ENCODE measurements at places on chromosomes 6 and 20.

DNA sequence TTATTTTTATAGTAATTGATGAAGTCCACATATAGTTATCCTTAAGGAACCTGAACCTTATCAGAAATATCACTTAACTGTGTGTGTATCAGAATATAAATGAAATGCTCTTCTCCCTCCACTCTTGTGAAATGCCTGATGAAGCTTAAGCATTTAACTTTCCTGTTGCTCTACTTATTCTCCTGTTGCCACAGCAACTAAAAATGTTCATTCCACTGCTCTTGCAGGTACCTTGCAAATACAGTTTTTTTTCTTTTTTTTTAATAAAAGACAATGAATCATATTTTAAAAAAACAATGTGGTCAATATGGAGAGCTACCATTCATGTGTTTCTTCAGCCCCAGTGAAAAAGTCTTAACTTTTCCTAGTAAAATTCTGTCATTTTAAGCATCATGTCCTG is 210.3 kb downstream of the RFPL4B start:
- no peak for DNase-seq

GRCh38 chr6:131314838-131315237 is 179.6 kb downstream of the AKAP7 start:
- no peak for DNase-seq

DNA sequence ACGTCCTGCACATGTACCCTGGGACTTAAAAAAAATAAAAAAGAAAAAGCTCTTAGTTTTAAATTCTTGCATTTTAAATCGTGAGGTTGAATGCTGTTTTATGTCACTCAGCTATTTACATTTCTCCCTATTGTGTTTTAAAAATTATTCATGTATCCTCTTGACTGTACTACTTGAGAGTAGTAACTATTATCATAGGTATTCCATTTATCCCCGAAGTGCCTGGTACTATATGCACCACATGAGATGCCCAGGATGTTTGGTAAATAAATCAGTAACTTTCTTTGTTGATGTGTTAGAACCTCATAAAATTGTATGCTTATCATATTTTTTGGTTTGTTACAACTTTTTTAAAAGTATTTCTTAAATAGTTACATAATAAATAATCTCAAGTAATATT is 18.4 kb downstream of the MAP3K4 start:
- DNase-seq = no peak

DNA sequence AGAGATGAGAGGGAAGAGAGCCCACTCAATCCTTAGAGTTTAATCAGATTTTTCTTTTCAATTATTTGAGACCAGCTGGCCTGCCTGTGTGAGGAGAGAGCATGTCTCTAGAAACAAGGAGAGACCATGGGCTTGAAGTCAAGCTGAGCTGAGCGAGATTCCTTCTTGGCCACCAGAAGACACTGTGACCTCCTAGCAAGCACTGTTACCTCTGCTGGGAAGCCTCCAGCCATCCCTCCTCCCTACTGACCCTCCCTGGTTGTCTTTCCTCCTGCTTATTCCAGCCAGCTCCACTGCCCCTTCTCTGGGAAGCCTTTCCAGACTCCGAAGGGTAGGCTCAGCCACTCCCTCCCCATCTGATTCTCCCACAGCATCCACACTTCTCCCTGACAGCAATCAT is 110.0 kb downstream of the SCML4 start:
- DNase-seq = no peak

DNA sequence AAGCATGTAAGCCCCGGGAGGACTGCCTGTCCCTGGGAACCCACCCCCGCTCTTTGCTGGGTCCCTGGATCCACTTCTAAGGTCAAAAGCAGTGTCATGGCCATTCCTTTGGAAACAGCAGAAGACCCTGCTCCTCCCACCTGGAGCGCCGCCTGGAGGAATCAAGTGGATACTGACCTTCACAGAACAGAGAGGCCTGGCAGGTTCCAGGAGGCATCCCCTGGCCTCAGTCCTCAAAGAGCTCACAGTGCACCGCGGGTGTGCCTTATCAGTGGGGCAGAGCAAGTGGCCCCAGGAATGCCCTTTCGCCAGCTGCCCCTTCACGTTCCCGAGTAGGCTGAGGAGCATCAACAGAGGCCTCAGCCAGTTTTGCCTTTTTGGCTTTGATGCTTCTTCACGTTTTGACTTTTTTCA is 11.1 kb upstream of the SLC4A11 start:
- no peak for DNase-seq

- DNase-seq = no peak
Observed at GRCh38 chr20:4053071-4053919, 37.9 kb upstream of the RNF24 start.

- DNase-seq = no peak
Observed at GRCh38 chr6:72941751-72942150, 283.5 kb downstream of the KHDC1L start.

DNA sequence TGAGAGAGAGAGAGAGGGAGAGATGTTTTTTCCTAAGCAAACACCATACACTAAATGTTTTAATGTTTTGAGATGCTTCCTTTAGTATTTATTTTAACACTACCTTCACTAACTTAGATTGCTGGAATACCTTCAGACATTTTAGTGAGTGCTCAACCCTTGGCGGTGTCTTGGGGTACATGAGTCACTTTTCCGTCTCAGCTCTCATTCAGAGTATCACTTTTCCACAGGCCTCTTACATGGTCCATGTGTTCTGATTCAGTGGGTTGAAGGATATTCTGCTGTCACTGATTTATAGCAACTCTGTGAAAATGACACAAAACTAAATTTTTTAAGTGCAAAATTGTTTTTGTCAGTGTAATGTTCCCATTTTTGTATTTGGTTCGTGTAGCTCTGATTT is 217.9 kb downstream of the CLVS2 start:
- DNase-seq = no peak

GRCh38 chr6:43887340-43887858 is 117.4 kb downstream of the VEGFA start:
- no peak for DNase-seq

DNA sequence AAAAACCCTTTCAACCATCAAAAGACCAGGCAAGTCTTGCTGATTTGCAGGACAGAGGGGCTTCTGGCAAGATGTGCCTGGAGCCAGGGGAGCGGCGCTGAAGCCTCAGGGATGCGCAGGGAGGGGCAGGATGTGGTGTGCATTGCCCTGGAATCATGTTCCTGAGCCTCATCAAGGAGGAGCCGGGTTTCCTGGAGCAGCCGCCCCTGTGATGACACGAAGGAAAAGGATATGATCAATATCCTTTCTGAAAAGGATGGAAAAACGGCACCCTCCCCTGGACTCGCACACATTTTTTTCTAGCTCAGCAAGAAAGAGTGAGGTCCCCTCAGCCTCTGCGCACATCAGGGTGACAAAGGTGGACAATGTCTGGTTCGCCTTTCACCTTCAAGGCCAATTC is 173.1 kb upstream of the SSTR4 start:
- DNase-seq = no peak

- no peak for DNase-seq
Observed at GRCh38 chr6:6659600-6660327, 71.2 kb downstream of the LY86 start.

GRCh38 chr6:53172468-53172803 is 23.8 kb upstream of the GCM1 start:
- no peak for DNase-seq

DNA sequence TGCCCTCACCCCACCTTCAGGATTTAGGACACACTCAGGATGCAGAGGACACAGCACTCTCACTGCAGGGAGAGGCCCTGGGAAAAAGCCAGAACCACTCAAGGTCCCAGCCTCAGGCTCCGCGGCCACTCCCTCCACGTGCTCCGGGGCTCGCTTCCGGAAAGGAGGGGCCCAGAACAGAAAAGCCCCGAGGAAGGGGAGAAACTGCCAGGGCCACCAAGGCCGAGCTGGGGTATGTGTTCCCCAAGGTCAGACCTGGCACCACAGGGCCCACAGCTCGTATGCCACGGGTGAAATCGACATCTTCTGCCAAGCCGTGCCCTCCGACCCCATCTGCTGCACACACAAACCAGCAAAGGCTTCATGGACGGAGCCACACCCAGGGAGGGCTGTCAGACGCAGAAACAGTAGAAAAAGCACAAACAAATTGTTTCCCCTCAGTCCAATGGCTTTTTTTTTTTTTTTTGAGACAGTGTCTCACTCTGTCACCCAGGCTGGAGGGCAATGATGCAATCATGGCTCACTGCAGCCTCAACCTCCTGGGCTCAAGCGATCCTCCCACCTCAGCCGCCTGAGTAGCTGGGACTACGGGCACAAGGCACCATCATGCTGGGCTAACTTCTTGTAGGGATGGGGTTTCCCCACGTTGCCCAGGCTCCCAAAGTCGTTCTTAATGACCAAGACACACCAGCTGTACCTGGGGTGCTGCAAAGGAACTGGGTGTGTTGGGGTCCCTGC is 33.4 kb downstream of the SLC2A4RG start:
- no peak for DNase-seq

DNA sequence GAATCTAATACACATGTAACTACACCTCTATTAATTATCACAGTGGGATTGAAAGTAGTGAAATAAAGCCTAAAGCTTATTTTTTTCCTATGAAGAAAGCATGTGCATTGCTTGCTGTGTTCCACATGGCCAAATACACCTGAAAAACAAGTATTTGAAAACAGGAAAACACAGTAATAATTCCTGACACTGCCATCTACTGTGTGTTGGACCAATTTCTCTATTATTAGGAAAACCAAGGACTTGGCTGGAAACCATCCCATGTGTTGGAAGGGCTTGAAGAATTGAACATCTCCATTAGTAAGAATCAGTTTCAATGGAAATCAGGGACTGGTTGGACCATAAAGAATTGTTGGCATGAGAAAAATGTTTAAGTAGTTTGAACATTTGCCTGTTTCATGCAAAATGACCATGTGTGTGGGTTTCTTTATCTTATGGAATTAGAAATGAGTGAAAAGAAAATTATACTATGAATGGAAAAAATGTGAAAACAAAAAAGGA is 124.1 kb downstream of the PHF3 start:
- no peak for DNase-seq

GRCh38 chr6:113115196-113115595 is 741.9 kb upstream of the MARCKS start:
- no peak for DNase-seq

- DNase-seq = no peak
Observed at GRCh38 chr6:170314983-170315382, 8.4 kb downstream of the FAM120B start.

DNA sequence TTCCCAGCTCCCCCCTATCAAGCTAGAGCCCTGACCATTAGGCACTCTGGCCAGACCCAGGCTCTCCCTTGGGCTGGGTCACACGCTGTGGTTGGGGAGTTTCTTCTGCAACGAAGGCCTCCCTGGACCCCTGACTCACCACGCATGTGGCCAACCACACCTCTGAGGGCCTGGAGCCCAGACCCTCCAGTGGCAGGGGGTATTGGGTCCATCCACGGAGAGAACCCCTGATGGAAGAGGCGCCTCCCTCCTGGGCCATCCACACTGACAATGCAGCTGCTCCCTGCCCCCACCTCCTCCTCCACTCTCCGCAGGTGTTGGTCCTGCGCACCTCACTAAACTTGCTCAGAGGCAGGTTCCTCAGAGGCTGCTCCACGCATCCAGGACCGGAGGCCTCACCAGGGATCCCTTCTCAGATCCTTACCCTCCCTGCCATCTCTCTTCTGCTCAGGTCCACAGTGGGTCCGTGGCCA is 125.4 kb downstream of the RNASET2 start:
- DNase-seq = no peak

DNA sequence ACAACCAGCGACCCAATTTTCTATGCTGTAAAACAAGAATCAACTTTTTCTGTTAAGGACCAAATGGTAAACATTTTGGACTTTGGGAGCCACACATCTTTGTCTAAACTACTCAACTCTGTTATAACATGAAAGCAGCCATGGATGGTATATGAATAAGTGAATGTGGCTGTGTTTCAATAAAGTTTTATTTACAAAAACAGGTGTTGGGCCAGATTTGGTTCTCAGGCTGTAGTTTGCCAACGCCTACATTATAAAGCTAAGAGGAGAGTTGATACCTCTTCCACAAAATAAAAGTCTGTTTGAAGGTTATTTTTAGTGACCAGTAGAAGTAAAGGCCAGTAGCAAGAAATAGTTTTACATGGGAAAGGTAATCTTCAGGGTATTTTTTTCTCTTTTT is 60.4 kb upstream of the SDHAF4 start:
- no peak for DNase-seq

DNA sequence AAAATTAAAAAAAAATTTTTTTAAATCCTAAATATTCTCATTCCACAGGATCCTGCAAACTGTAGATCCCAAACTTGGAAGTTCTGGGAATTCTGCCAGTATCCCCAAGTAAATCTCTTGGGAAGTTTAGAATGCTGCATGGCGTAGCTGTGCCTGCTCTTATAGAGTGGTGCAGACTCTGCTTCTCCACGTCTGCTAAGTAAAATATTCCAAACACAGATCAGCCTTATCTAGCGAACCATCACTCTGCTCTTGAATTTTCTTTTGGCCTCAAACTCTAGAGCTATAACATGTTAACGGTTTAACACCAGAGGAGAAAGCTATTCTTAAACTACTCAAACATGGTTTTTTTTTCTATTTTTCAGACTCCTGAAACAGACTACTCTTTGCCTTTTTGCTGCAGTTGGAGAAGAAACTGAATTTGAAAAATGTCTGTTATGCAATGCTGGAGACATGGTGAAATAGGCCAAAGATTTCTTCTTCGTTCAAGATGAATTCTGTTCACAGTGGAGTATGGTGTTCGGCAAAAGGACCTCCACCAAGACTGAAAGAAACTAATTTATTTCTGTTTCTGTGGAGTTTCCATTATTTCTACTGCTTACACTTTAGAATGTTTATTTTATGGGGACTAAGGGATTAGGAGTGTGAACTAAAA is 138.5 kb upstream of the AKAP12 start:
- DNase-seq = no peak

DNA sequence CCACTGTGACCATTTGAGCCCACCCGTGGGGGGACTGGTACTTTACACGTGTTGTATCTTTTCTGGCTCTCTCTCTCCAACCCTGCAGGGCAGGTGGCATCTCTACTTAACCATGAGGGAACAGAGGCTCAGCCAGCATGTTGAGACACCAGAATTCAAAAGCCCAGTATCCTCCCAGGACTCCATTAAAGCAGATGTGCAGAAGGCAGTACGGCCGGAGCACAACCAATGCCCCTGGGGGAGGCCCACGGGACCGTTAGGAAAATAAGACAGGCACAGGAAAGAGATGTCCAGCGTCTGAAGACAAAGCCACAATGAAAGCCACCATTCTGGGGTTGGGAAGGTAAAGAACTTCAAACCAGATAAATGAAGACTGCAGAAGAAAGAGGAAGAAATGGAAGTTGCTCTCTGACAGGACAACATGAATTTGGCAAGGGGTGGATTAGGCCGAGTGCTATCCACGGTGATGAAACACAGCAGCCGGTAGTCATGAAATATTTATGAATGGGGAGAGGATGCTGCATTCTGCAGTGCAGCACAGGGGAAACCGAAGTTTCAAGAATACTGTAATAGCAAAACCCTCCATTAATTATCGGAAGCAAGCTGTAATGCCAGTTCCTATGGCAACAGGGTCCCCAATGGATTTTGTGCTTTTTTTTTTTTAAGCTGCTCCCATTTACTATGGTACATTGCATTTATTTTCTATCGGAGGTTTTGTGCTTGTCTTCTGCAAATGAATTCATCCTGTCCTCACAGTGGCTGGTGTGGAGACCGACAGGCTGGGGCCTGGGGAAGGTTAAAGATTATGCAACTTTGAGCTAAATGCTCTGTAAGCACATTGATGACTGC is 179.4 kb downstream of the NRN1 start:
- no peak for DNase-seq

- peak; percentile 1 for DNase-seq
Observed at GRCh38 chr6:9250852-9251251, 815.5 kb upstream of the SLC35B3 start.

GRCh38 chr6:43858161-43859153 is 88.4 kb downstream of the VEGFA start:
- no peak for DNase-seq

- DNase-seq = no peak
Observed at GRCh38 chr6:84514089-84514971, 250.1 kb downstream of the TBX18 start.

Data from activated CD8-positive, alpha-beta T cell treated with anti-CD3 and anti-CD28 coated beads for 36 hours (primary cell).